Osteocyte (in vitro differentiated cells): ENCODE measurements at places on chromosomes 4 and X. TPM values are rescaled to one million over a fixed set of nuclear protein-coding genes. Genes with fewer than 3 reads are reported as not detected.

DNA sequence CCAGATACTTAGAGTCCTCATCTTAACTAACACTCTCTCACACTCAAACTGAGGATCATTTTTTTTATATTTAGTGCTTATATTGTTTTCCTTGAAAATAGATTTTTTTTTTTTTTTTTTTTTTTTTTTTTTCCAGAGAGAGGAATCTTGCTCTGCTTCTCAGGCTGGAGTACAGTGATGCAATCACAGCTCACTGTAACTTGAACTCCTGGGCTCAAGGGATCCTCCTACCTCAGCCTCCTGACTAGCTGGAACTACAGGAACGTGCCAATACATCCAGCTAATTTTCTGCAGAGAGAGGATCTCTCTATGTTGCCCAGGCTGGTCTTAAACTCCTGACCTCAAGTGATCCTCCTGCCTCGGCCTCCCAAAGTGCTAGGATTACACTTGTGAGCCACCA is 650.3 kb upstream of the ATOH1 start:
- H3K27me3 ChIP-seq = peaks cover 2% of the 10 kb centered on the region
- H3K4me3 ChIP-seq = no peak overlapping the region
- no peak for DNase-seq
- H3K27ac ChIP-seq = no peak overlapping the region
- no peaks in the 10 kb centered on the region for H3K4me1 ChIP-seq
- no peaks in the 10 kb centered on the region for H3K36me3 ChIP-seq

- peak overlapping the region; percentile 8 for H3K27ac ChIP-seq
- no peaks in the 10 kb centered on the region for H3K27me3 ChIP-seq
- no peaks in the 10 kb centered on the region for H3K36me3 ChIP-seq
- DNase-seq = no peak
Observed at GRCh38 chrX:130770615-130771014, 132.4 kb downstream of the ENOX2 start.

GRCh38 chr4:26822546-26822945 is 38.1 kb upstream of the STIM2 start:
- no peak overlapping the region for H3K27ac ChIP-seq
- H3K27me3 ChIP-seq = no peaks in the 10 kb centered on the region
- H3K4me3 ChIP-seq = no peak overlapping the region
- DNase-seq = no peak

GRCh38 chr4:147865926-147866325 is 134.0 kb downstream of the ARHGAP10 start:
- peak overlapping the region; percentile 77 for H3K27ac ChIP-seq
- peaks cover 48% of the 10 kb centered on the region for H3K36me3 ChIP-seq
- H3K27me3 ChIP-seq = no peaks in the 10 kb centered on the region
- H3K4me3 ChIP-seq = no peak overlapping the region

DNA sequence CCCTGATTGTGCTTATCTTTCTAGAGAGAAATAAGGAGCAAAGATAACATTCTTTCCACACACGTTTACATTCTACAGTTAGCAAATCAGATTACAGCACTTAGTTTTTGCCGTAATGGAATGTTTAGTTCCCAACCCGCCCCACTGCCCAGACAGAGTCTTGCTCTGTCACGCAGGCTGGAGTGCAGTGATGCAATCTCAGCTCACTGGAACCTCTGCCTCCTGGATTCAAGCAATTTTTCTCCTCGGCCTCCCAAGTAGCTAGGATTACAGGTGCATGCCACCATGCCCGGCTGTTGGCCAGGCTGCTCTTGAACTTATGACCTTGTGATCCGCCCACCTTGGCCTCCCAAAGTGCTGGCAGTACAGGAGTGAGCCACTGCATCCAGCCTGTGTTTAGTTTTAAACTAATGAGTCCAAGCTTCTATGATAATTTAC is 8.4 kb upstream of the PRPS1 start:
- DNase-seq = no peak
- no peak overlapping the region for H3K4me3 ChIP-seq
- H3K36me3 ChIP-seq = no peaks in the 10 kb centered on the region
- H3K27ac ChIP-seq = no peak overlapping the region

DNA sequence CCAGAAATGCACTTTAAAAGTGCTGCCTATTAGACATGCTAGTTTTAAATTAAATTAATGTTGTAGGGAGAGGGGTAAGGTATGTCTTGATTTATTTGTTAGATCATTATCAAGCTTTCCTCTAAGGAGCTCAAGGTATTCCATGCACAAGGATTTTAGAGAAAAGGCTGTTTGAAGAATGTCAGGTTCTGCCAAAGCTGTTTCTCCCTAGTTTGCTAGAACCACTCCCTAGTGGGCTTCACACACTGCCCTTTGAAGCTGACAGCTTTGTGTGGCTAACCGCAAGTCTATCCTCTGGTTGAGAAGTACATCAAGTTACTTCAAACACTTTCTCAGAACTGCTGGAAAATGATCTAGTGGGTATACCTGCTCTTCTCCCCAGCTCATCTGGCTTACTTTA is 32.3 kb downstream of the RASL11B start:
- no peak for DNase-seq
- peaks cover 2% of the 10 kb centered on the region for H3K4me1 ChIP-seq
- H3K4me3 ChIP-seq = no peak overlapping the region
- H3K27me3 ChIP-seq = no peaks in the 10 kb centered on the region

GRCh38 chr4:119536572-119537528 is 91.8 kb downstream of the PDE5A start:
- H3K4me3 ChIP-seq = no peak overlapping the region
- no peaks in the 10 kb centered on the region for H3K4me1 ChIP-seq
- H3K27ac ChIP-seq = no peak overlapping the region
- H3K36me3 ChIP-seq = peaks cover 29% of the 10 kb centered on the region
- DNase-seq = no peak
- no peaks in the 10 kb centered on the region for H3K27me3 ChIP-seq

- no peaks in the 10 kb centered on the region for H3K36me3 ChIP-seq
- DNase-seq = no peak
- peaks cover 1% of the 10 kb centered on the region for H3K4me1 ChIP-seq
- H3K27me3 ChIP-seq = peaks cover 5% of the 10 kb centered on the region
- H3K27ac ChIP-seq = no peak overlapping the region
Observed at GRCh38 chrX:152819732-152820131, 10.8 kb downstream of the CETN2 start.

- H3K27ac ChIP-seq = no peak overlapping the region
- no peak for DNase-seq
- no peaks in the 10 kb centered on the region for H3K4me1 ChIP-seq
- H3K36me3 ChIP-seq = no peaks in the 10 kb centered on the region
- H3K27me3 ChIP-seq = no peaks in the 10 kb centered on the region
- no peak overlapping the region for H3K4me3 ChIP-seq
Observed at GRCh38 chr4:79311279-79311678, 14.6 kb downstream of the NAA11 start.

GRCh38 chr4:183355405-183355804 is 33.2 kb upstream of the CLDN24 start:
- H3K4me3 ChIP-seq = no peak overlapping the region
- no peak overlapping the region for H3K27ac ChIP-seq
- no peaks in the 10 kb centered on the region for H3K27me3 ChIP-seq
- no peak for DNase-seq
- no peaks in the 10 kb centered on the region for H3K36me3 ChIP-seq
- peaks cover 2% of the 10 kb centered on the region for H3K4me1 ChIP-seq

The GC gene
- total RNA-seq = not detected in 2 replicates
